ENCODE measurements at places on chromosomes 13 and 19.

DNA sequence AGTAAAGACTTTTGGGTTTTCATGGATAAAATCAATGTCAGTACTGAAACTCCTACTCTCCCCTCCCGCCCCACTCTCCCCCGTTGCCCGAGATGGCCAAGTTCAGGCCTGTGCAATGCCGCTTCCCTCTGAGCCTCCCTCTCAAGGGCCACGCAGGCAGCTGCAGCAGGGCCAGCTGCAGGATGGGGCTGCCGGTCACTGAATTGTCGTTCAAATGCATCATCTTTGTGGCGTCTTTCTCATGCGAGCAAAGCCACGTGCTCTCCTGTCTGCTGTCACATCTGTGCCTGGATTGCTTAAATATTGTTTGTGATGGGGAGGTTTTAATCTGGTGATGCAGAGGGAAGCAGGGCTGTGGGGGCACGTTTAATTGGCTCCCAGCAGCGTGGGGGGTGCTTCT lies 26.6 kb downstream of the SHISA2 start:
- DNase-seq: no peak

- no peak for DNase-seq
These were observed 200.3 kb downstream of the DIAPH3 start for GRCh38 chr13:59963383-59963782.

DNA sequence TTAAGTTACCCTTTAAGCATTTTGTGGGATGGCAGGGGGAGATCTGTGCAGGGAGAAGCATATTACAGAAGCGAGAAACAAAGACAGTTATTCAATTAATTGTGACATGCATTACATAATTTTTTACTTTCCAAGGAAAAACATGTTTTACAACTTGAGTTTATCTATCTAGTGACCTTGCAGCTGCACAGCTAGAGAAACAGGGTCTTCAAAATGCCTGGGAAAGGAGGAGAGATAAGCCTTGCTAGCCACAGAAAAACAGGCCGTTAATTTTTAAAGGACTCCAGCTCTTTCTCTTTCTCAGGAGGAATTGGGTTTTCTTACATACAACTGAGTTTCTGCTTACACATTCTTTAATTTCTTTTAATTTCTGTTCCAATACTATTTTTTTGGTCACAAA lies 14.8 kb upstream of the ZNF431 start:
- no peak for DNase-seq

DNA sequence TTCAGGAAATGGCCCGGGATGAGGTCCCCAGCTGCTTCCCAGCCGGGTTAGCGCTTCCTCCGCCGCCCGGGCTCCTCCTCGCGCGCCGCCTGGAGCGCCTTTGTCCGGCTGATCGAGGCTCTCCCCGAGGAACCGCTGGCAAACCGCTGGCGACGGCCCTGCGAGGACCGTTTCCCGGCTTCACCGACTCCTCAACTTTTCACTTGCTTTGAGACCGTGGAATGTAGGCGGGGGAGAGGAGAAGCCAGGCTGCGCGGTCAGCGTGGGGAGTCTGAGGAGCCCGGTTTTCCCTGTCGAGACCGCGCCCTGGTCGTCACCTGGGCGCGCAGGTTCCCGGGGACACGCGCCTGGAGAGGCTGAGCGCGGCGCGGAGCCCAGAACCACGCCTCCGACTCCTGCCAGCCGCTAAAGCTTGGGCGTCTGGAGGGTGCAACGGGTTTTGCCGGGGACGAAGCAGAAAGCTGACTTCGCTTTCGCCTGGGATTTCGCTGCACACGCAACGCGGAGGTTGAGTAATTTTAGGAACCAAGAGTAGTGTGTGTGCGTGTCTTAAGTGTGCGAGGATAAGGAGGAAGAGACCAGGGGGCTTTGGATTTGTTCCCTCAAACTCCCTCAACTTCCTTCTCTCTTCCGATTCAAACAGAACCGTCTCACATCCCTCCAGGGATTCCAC lies 7.3 kb upstream of the DGKH start:
- peak; percentile 52 for DNase-seq

GRCh38 chr19:2549701-2550191 lies 73.8 kb downstream of the GADD45B start:
- no peak for DNase-seq

GRCh38 chr13:50255639-50256038 lies 240.4 kb downstream of the KCNRG start:
- no peak for DNase-seq

- DNase-seq: peak; percentile 38
These were observed 8.3 kb downstream of the CACTIN start for GRCh38 chr19:3618144-3618810.

DNA sequence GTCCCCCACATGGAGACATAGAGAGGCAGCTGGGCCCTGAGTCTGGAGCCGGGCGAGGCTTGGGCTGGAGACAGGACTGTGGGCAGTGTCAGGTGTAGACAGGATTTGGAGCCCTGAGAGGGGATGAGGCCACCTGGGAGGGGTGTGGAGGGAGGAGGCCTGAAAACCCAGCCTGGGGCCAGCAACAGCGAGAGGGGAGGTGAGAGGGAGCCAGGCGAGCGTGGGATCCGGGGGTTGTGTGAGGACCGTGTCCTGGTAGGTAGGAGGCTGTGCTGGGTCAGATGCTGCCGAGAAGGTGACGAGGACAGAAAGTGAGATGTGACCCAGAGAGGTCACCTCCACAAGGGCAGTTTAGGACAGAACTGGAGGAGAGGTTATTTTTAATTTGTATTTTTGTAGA lies 7.4 kb downstream of the MPND start:
- DNase-seq: no peak
